ENCODE measurements at places on chromosomes 1 and 21.

DNA sequence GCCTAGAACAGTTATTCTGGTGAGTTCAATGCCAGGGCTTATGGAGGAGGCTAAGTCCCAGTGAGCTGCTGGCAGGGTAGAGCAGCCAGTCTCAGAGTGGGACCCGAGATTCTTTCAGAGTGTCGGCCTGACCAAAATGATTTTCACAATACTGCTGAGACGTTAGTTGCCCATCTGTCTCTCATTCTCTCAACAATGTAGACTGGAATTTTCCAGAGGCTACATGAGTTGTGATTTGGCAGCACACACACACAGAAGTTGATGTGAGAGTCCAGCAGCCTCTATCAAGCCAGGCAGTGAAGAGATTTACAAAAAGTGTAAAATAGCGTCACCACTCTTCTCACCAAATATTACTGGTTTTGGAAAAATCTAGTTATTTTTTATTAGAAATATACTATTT lies 21.7 kb downstream of the CACNA1S start:
- no peak for DNase-seq

DNA sequence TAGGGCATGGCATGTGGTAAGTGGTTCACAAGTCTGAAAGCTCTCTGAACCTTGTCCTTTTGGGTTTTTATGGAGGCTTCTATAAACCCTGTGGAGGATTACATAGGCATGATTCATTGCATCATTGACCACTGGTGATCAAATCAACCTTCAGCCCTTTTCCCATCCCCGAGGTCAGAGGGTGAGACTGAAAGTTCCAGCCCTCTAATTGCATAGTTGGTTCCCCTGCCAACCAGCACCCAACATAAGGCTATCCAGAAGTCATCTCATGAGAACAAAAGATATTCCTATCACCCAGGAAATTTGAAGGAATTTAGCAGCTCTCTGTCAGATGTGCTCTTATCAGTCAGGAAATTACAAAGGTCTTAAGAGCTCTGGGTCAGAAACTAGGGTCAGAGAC lies 89.5 kb upstream of the ARTN start:
- DNase-seq, result no peak

- no peak for DNase-seq
Measured at GRCh38 chr1:234127026-234127671, 222.7 kb downstream of the SLC35F3 start.

DNA sequence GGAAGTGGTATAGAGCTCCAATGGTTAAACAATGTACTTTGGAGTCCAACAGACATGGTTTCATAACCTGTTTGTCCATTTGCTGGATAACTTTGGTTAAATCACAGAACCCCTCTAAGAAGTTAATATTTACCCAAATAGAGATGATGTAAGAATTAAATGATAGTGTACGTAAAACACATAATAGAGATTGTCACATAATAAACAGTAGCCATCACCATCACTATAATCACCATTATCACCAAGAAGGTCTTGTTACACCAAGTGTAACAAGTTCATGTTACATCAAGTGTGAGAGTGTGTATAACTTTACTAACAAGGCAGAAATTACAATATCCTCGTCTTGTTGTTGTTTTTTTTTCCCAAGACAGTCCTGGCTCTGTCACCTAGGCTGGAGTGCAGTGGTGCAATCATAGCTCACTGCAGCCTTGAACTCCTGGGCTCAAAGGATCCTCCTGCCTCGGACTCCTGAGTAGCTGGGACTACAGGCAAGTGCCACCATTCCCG lies 23.3 kb downstream of the NUCKS1 start:
- DNase-seq, result no peak

DNA sequence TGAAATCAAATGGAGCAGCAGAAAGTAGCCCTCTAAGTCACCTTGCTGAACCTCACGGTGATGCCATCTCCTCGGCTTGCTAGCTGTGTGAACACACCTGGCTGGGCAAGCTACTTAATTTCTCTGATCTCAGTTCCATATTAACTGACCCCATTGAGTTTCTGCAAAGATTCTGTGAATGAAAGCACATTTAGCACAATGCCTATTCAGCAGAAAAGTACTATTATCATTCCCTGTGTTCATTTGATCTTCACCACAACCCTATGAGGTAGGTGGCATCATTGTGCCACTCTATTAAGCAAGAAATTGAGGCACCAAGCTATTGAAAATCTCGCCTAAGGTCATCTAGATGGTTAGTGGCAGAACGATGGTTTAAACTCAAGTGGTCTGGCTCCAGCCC lies 130.1 kb upstream of the HOOK1 start:
- DNase-seq, result no peak

GRCh38 chr1:30809514-30810263 lies 52.1 kb upstream of the LAPTM5 start:
- no peak for DNase-seq

DNA sequence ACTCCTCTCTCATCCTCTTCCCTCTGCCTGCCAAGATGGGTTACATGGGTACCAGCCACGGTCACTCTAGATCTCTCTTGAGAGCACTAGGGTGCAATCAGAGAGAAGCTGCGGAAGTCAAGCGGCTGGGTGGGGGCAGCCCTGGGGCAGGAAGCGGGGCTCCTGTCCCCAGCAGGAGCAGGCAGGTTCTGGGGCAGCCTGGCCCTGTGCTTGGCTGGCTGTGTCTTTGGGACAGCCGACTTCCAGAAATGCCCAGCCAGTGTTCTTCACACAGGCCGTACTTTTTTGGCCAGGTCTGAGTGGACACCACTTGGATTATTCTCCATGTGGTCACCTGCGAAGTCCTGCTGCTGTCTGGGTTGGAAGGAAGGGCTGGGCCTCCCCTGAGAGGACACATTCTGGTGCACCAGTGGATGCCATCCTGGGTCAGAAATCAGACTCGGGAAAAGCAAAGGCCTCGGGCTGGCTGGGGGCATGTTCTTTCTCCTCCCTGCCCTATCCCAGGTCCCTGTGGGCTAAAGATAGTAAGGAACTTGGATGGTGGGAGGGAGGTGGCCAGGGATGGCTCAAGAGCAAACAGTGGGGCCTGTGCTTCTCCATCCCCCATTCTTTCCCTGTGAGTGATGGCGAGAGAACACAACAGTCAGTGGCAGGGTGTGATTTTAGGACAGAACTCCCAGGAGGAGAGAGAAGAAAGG lies 93.7 kb downstream of the ITPKB start:
- DNase-seq, result no peak

DNA sequence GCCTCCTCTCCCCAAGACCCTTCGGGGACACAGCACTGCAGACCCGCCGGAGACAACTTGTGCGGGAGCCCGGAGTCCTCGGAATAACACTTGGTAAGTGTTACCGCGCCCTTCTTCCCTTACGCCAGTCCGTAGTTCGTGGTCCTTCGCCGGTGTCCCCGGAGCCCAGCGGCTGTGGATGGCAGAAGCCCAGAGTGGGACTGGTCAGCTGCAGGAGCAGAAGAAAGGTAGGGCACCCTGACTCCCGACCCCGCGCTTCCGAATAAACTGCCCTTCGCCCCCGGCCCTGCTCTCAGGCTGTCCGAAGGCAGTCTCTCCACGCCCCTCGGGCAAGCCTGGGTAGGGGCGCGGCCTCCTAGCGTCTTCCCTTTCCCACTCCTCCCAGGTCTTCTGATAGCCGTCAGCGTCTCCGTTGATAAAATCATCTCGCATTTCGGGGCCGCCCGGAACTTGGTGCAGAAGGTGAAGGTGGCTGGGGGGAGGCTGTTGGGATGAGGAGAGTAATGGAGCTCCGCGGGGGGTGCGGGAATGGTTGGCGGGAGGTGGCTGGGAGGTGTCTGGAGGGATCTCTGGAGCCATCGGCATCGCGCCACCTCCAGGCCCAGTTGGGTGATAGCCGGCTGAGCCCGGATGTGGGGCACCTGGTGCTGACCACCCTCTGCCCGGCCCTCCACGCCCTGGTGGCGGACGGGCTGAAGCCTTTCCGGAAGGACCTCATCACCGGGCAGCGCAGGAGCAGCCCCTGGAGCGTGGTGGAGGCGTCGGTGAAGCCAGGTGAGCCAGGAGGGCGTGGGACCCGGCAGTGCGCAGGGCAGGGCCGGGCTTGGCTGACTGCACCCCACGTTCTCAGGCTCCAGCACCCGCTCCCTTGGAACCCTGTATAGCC lies 4.3 kb downstream of the RUSC1 start:
- DNase-seq, result no peak

GRCh38 chr1:230281556-230281955 lies 144.6 kb downstream of the PGBD5 start:
- no peak for DNase-seq

- DNase-seq, result no peak
Measured at GRCh38 chr1:188350104-188350503, 1521.4 kb downstream of the PLA2G4A start.

- no peak for DNase-seq
Measured at GRCh38 chr1:18253093-18253492, 145.5 kb downstream of the IGSF21 start.

DNA sequence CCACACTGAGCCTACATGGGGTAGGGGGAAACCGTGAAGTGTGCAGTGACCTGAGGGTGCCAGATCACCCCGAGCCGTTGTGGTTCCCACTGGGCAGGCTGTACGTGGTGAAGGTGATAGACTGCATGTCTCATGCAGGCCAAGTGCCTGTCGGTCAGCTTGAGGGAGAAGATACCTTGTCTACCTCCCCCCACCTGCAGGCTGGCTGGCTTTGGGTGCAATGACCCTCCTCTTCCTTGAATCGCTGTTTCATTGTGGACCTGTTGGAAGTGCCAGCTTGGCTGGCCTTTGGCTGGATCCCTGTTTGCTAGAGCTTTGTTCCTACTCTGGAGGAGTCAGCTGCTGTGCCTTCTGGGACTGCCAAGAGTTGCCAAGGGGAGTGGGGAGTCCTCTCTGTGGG lies 92.5 kb downstream of the GALNT2 start:
- no peak for DNase-seq

- no peak for DNase-seq
Measured at GRCh38 chr1:108646648-108647269, 14.1 kb downstream of the HENMT1 start.

- DNase-seq, result no peak
Measured at GRCh38 chr21:29313662-29314408, 15.1 kb downstream of the BACH1 start.

GRCh38 chr1:55197099-55197498 lies 18.1 kb downstream of the USP24 start:
- no peak for DNase-seq

DNA sequence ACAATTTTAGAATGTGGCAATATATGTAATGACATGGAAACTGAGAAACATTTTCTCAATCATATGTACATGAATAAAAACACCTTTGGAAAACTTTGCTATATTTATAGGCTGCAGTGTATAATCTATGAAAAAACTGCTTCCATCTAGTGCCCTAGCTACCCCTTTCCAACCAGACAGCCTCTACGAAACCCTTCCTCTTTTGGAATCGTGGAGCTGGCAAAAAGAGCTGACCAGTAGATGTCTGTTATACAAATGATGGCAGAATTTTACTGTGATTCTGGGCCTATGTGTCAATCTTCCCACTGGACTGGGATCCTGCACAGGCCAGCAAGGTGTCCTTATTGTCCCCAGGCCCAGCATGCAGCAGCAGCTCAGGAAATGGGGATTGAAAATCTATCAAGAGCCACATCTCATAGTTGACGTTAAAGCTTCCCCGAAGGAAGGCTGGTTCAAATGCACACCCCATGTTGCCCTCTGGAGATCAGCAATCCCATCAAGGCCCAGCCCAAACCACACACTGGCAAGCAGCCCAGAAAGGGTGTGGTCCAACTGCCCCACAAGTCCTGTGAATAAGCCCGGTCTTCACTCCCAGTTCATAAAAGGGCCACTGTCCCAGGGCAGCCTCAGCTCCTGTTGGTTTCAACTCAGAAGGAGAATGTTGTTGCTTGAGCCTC lies 8.8 kb upstream of the FAM20B start:
- no peak for DNase-seq

GRCh38 chr1:7991504-7992440 lies 30.3 kb downstream of the PARK7 start:
- DNase-seq, result no peak

- DNase-seq, result no peak
Measured at GRCh38 chr1:38997034-38997900, 6.2 kb downstream of the AKIRIN1 start.

GRCh38 chr1:147287133-147287865 lies 44.8 kb downstream of the CHD1L start:
- no peak for DNase-seq

- no peak for DNase-seq
Measured at GRCh38 chr21:28402616-28402989, 590.1 kb downstream of the LTN1 start.

DNA sequence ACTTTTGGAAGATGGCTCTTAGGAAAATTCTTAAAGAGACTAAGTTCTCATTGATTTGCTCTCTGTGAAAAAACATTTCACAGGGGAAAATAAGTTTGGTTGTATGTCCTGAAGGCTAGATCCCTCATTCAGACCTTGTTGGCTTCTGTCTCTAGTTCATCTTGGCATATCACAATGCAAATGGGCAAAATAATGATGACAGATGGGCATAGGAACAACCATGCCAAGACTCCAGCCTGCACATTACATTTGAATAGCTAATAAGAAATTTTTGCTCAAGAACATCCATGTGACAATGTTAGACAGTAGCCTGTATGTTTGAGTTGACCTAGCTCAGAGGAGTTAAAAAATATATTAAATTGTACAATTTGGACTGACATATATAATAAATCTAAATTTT lies 292.9 kb downstream of the PLA2G4A start:
- DNase-seq, result no peak

DNA sequence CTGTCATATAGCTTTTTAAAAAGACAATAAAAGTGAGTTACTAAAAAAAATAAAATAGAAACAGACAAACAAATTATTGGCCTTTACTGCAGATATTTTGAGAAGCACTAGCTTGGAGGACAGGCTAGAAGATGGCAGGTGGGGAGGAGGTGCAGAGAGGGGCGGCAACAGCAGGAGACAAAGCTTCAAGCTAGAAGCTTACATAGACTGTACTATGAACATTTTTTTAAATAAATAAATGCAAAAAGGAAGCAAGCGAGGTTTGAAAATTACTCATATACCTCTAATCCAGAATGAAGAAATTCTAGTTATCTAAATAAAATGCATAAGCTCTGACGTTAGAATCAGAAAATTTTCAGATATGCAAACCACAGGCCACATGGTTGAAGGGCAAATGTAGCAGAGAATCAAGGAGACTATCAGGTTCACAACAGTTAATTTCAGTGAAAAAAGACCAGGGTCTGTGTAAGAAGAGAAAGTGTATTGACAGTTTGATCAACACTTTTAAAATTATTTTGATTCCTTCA lies 54.9 kb downstream of the NRIP1 start:
- DNase-seq, result no peak

- no peak for DNase-seq
Measured at GRCh38 chr1:18653916-18654315, 23.3 kb downstream of the PAX7 start.

All from LNCaP clone FGC (cell line).